BJ (cell line): ENCODE measurements at places on chromosomes 4 and X.

- no peak for DNase-seq
Observed at GRCh38 chrX:136687457-136687856, 39.5 kb downstream of the CD40LG start.

DNA sequence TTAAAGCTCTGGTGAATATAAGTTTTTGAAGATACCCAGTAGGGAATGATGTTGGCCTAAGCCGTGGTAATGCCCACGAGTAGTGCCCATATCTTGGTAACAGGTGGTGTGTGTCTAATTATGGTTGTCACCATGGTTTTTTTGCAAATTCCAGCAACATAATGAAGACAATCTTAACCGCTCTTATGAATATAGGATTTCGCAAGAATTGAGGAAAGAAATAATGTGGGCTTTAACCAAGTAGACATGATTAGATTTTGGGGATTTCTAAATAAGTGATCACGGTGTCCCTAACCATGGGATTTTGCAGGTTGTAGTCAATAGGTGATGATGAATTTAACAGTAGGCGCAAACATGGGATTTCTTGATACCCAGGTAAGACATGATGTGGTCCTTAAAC is 2.5 kb downstream of the ATXN3L start:
- no peak for DNase-seq

DNA sequence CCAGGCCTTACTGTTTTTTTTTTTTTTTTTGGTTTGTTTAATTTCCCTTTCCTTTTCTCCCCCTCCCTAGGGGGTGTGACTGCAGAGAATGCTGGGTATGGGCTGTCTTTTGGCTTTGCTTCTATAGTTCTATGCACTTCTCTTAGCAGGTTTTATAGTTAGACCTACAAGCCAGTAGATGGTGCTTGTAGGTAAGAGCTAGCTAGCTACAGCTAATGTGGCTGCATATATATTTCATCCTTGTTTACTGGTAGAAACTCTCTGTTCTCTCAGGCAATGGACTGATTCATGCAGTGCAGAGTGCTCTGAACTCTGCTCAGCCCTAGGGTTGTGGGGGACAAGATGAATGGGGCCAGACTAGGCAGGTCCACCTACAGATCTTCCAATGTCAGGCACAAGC is 246.4 kb downstream of the SH2D1A start:
- no peak for DNase-seq

DNA sequence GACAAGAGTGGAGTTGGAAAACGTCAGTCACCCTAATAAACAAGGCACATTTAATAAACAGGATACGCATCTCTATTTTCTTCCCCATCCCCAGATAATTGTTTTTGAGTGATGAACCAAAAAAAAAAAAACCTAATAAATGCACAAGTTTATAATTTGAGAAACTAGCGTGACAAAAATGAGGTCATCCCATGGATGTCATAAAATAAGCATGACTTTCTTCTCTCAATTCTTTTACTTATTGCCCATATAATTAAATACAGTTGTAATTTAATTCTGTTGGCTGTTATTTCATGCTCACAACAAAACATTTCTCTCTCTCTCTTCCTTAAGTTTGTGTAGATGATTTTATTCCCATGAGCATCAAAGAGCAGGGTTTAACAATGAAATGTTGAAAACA is 20.7 kb downstream of the PRKG2 start:
- no peak for DNase-seq

DNA sequence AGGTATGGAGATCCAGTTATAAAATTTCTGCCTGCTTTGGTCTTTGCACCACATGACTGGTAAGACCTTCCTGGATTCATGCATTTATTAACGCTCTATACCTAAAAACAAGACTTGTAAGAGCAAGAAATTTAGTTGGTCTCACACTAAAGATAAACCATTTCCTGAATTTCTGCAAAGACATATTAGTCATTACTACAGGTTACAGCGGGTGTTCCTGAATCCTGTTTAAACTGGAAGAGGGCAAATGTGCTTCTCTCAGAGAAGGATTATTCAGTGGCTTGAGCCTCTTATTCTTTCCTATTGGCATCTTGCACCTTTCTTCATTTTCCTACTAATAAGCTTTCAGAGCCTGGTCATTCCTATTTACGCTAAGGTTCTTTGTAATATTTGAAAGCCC is 397.6 kb upstream of the TENM3 start:
- DNase-seq: no peak

- no peak for DNase-seq
Observed at GRCh38 chrX:361231-362145, 25.2 kb downstream of the PPP2R3B start.

DNA sequence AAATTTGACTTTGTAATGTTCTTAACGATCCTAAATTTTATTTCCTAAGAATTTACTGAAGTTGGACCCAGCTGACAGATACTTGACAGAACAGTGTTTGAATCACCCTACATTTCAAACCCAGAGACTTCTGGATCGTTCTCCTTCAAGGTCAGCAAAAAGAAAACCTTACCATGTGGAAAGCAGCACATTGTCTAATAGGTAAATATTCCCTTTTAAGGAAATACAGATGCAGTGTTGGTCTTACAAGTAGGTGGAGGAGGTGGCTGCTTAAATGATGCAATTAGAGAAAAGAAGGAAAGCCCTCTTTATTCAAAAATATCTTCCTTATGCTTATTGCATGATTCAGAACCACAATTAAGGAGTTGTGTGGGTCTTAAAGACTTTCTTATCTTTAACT is 73.5 kb downstream of the RS1 start:
- no peak for DNase-seq

DNA sequence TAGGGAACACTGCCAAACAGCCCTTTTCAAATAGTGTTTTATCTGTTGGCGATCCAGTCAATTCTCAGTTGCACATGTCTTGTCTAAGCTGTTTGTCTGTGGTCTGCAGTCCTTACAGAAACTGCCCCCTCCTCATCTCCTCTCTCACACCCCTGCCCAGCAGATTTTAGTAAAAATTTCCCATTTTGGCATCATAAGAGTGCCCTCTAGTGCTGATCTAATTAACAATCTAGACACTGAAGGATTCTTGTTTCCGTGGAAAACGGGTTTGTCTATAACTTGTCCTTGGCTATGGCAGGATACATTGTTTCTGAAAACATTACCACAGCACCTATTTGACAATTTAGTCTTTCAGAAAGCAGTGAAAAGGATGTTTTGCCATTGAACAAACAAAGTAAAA is 227.2 kb upstream of the MBNL3 start:
- DNase-seq: no peak

GRCh38 chr4:86972997-86973396 is 38.2 kb downstream of the AFF1 start:
- no peak for DNase-seq

GRCh38 chr4:113474017-113474416 is 287.5 kb downstream of the CAMK2D start:
- DNase-seq: peak; percentile 78

DNA sequence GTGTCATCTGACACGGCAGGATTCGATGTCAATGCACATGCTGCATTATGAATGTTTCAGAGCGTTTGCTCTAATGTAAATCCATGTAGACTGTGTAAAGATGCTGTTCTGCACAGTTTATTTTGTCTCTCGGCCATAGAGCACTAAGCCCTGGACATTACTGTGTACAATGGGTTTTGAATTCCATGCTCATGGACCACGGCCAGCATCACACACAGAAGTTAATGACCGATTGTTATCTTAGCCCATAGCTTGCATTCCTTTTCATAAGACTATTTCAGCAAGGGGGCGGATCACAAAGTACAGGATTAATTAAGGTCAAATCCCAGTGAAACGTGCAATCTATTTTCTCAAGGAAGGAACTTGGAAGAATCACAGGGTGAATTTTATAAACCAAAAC is 286.1 kb upstream of the TENM3 start:
- peak; percentile 65 for DNase-seq

DNA sequence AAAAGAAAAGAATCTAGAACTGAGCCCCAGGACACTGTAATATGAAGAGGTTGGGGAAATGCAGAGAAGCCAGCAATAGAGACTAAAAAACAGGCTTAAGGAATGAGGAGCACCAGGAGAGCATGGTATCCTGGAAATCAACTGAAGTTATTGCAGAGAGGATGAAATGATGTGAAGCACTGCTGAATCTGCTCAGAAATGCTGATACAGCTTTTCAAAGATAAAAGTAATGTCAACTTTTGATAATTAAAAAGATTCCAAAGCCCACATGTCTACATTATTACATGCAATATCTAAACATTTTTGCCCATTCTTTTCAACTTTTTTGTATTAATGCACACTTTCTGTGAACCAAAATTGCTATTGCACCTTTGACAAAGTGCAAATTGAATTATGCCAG is 718.4 kb downstream of the ADGRL3 start:
- DNase-seq: no peak

- DNase-seq: no peak
Observed at GRCh38 chr4:7642741-7643458, 208.2 kb upstream of the PSAPL1 start.

- DNase-seq: no peak
Observed at GRCh38 chr4:31968842-31969241, 1248.7 kb downstream of the PCDH7 start.

DNA sequence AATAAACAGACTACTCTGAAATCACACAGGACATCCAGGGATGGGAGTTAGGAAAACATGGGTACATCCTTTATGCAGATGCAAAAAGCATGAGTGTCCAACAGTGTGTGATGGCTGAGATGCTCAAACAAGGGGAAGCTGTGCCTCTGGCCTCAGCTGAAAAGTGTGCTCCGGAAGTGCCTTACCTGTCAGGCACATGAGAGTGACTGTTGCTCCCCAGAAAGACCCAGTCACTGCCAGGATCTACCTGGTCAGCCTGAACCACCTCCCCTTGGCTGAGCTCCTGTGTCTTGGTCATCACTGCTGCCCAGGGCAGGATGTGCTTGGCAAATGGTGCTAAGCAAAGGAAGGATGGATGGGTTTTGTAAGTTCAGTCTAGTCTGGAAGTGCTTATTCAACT is 4.0 kb downstream of the PPP2R2C start:
- no peak for DNase-seq

GRCh38 chr4:72846280-72847111 is 223.0 kb downstream of the COX18 start:
- no peak for DNase-seq

GRCh38 chrX:86078650-86079049 is 31.3 kb upstream of the CHM start:
- no peak for DNase-seq

DNA sequence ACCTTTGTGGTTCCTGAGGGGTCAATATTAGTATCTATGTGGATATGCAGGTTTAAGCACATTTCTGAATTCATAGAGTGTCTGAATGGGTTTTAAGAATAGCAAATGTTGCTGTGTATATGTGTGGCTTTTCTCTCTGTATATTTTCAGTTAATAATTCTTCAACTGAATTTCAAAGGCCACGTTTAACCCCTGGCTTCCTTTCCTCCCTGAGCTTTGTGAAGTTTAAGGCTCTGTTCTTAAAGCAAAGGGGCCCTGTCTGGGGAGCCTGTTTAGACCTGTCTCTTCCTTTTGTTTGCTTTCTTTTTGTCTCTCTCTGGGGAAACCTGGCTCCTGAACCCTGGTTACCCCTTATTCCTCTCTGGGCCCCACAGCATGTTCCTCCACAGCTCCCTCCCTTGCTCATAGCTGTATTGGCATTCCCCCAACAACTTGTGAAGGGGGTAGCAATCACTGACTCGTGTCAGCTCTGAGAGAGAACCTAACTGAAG is 139.1 kb downstream of the COL4A6 start:
- DNase-seq: no peak

- no peak for DNase-seq
Observed at GRCh38 chrX:24148121-24148520, 1.4 kb upstream of the ZFX start.

- DNase-seq: no peak
Observed at GRCh38 chr4:55546506-55546755, 278 bp downstream of the CLOCK start.

- no peak for DNase-seq
Observed at GRCh38 chr4:93693141-93693540, 135.4 kb upstream of the ATOH1 start.

DNA sequence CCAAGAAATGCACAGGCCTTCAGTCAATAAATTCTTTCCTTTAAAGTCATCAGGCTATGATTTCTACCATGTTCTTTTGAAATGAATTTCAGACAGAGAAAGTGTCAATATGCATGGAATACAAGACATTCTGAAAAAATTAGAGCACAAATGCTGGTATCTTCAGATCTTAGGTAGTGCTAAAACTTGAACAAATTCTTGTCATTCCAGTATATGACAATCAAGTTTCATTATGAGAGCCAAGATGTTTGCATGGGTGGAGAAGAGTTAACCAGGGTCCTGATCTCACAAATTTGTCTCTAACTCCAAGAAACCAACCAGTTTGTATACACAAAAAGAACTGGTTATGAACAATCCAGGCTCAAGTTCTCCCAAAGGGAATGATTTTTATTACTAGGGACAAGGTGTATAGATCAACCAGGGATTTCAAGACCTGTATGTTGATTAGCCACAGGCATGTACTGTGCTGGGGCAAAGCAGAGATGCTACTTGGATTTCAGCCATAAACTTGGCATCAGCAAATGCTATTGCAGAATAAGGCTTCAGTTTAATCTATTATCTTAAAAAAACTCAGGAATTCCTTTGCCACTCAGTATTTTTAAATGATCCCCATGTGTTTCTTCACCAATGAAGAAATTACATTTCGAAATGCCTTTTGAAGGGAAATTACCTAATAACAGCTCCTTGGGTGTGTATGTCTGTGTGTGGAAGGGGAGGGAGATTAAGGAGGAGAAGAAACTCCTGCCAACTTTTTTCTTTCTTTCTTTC is 69.7 kb downstream of the FANCB start:
- DNase-seq: no peak

DNA sequence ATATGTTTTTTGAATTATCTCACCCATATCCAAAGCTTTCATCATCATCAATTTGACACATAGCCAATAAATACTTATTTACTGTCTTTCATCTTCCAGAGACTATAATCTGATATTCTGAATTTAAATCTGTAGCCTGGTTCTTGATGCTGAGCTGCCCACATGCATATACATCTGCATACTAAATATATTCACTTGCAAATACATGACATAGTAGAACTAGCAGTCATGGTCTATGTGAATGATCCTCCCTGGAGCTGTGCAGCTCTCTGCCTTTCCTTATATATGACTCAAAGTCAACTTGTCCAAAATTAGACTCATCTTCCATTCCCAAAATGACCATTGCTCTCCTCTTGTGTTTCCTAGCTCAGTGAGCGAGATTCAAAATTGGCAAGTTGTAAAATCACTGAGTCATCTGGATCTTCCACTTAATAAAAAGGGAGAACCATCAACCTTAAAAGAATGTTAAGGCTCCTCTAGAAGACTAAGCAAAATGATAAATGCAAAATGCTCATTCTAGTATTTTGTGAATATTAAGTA is 448.2 kb downstream of the PPARGC1A start:
- no peak for DNase-seq

DNA sequence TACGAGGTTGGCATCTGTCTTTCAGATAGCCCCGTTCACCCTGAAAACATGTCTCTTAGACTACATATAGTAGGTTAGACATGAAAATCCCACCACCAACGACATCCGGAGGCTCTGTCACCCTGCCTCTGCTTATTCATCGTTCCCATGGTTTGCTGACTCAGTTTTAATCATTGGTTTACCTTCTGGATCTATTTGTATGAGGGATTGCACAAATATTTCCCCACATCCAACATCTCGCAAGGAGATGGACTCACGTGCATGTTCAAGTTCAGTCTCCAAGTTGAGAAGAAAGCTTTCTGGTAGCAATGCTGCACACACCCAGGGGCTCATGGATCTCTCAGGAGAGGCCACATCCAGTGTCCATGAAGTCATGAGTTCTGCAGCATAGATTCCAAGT is 10.8 kb downstream of the CETN2 start:
- no peak for DNase-seq
